ENCODE measurements at places on chromosomes 11 and 22.

- H3K27ac ChIP-seq: no peak overlapping the region
- H3K27me3 ChIP-seq: no peaks in the 10 kb centered on the region
- H3K4me1 ChIP-seq: peaks cover 3% of the 10 kb centered on the region
- no peak overlapping the region for H3K4me3 ChIP-seq
- peaks cover 4% of the 10 kb centered on the region for H3K36me3 ChIP-seq
Measured at GRCh38 chr11:75919525-75919924, 104.5 kb downstream of the UVRAG start.

DNA sequence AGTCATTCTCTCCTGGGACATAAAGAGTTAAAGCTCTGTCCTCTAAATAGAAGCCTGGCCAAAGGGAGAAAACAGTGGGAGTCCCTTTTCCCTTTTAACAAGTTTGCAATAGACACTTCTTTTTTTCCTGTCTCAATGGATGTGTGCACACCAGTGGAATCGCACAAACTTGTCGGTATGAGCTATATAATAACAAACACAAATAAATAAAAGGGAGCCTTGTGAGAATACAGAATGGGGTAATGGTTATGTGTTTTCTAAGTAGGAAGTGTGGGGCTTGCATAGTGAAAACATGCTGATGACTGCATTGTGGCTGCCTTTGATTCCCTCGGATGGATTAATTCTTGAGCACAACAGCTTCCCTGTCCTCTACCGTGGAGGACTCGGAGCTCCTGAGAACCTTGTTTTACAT lies 131.9 kb downstream of the WNT7B start:
- H3K4me1 ChIP-seq: no peaks in the 10 kb centered on the region
- no peak overlapping the region for H3K4me3 ChIP-seq
- DNase-seq: no peak
- no peak overlapping the region for H3K27ac ChIP-seq

DNA sequence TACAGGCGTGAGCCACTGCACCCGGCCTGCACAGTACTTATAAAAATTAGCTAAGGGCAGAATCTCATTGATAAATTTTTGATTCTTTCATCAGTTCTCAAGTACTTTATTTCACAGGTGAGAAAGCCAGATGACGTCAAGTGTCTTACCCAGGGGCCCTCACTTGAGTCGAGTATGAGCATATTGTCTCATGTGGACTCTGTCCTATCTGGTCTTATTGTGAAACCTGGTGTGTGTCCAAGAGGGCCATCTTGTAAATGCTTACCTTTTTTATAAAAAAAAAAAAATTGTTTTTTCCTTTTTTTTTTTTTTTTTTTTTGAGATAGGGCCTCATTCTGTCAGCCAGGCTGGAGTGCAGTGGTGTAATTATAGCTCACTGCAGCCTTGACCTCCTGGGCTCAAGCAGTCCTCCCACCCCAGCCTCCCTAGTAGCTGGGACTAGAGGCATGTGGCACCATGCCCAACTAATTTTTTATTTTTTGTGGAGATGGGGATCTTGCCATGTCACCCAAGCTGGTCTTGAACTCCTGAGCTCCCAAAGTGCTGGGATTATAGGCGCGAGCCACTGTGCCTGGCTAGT lies 6.0 kb downstream of the ACO2 start:
- H3K36me3 ChIP-seq: peaks cover 41% of the 10 kb centered on the region
- DNase-seq: no peak
- peaks cover 16% of the 10 kb centered on the region for H3K4me1 ChIP-seq
- H3K27ac ChIP-seq: no peak overlapping the region
- no peak overlapping the region for H3K4me3 ChIP-seq

DNA sequence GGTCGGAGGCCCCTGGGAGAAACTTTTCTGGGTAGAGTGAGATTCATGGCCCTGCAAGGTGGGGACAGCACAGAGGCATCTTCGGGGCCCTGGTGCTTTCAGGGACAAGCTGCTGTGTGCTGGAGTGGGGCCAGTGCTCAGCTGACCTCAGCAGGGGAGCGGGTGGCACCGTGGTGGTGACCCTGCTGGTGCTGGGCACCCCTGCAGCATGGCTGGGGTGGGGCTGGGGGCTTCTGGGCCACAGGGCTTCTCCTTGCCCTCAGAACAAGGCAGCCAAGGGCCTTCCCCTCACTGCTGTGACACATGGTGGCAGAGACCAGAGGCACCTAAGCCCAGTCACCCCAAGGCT lies 24.9 kb upstream of the GNB1L start:
- no peaks in the 10 kb centered on the region for H3K4me1 ChIP-seq
- H3K27me3 ChIP-seq: no peaks in the 10 kb centered on the region
- H3K4me3 ChIP-seq: no peak overlapping the region
- no peak overlapping the region for H3K27ac ChIP-seq
- H3K36me3 ChIP-seq: peaks cover 3% of the 10 kb centered on the region

DNA sequence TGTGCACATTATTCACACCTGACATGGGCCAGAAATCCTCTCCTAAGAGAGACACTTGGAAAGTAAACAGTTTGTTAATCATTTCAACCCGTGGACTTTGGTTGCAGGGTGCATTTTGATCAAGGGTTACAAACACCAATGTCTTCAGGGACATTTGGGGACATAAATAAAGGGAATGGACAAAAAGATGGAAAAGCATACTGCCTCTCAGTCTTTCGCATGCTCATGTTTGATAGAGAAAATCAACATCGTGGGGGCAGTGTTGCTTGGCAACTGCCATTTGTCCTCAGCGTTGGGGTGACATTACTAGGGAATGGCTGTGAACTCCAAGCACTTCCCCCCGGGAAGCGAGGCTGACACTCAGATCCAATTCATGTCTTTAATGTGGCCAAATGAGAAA lies 114.7 kb upstream of the OR4B1 start:
- H3K4me3 ChIP-seq: no peak overlapping the region
- no peak for DNase-seq
- peaks cover 12% of the 10 kb centered on the region for H3K36me3 ChIP-seq
- H3K27ac ChIP-seq: peak overlapping the region; percentile 66
- peaks cover 43% of the 10 kb centered on the region for H3K4me1 ChIP-seq

- no peak overlapping the region for H3K27ac ChIP-seq
- no peak for DNase-seq
- H3K36me3 ChIP-seq: peaks cover 3% of the 10 kb centered on the region
- H3K27me3 ChIP-seq: no peaks in the 10 kb centered on the region
- H3K4me3 ChIP-seq: no peak overlapping the region
Measured at GRCh38 chr11:1237128-1237580, 14.3 kb downstream of the MUC5B start.

DNA sequence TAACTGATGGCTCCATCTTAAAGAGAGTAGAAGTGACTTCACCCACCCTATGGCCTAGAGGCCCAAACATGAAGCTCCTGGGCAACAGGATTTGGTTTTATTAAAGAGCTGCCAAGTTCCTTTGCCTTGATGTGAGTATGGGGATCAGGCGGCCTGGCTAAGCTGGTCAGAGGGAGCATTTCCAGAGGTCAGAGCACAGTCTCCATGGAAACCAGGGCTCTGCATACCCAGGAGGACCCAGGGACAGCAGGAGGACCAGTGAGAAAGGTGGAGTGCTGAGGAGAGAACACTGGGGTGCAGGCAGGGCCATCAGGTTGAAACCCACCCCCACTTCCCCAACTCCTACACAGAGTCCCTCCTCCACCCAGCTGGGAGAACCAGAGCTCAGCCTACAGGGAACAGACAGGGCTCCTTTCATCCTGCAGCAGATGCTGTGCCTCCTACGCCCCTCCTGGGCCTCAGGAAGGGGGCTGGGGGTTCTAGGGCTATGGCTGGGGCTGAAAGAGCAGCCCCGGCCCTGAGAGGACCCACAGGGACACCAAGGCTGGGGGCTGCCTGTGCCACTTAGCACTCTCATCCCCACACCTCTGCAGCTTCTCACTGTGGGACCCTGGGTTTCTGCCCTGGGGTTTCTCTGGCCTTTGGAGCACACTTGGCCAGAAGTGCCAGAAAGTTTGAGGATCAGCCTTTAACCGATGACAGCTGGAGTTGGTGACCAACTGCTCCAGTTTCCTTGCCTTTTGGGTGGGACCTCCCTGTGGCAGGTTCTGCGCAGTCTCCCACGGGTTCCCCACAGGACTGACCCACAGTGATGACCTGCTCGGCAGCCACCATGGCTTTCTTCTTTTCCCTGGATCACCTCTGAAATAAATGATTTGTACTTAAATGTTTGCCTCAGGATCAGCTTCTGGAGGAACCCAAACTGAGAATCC lies 13.8 kb upstream of the P2RY6 start:
- H3K36me3 ChIP-seq: no peaks in the 10 kb centered on the region
- peaks cover 15% of the 10 kb centered on the region for H3K27me3 ChIP-seq
- no peak for DNase-seq
- H3K4me1 ChIP-seq: no peaks in the 10 kb centered on the region
- no peak overlapping the region for H3K27ac ChIP-seq

DNA sequence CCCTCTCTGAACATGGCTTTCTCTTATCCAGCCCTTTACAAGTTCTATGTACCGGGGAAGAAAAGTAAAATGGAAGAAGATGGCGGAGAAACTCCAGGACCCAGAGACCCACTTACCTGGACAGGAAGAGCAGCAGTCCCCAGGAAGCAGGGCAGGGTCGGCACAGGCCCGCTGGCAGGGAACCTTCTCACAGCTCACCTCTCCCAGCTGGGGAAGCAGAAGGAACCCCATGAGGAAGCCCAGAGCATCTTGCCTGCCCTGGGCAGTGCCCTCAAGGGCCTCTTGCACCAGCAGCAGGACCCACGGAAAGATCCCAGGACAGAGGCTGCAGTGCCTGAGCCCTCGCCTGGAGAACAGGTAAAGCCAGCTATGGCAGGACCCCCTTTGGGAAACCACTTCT lies 23.4 kb downstream of the PGA5 start:
- H3K4me1 ChIP-seq: no peaks in the 10 kb centered on the region
- peaks cover 5% of the 10 kb centered on the region for H3K27me3 ChIP-seq
- no peak for DNase-seq
- no peaks in the 10 kb centered on the region for H3K36me3 ChIP-seq
- H3K4me3 ChIP-seq: no peak overlapping the region

- H3K36me3 ChIP-seq: peaks cover 10% of the 10 kb centered on the region
- DNase-seq: no peak
- H3K4me1 ChIP-seq: peaks cover 34% of the 10 kb centered on the region
- no peak overlapping the region for H3K4me3 ChIP-seq
- no peak overlapping the region for H3K27ac ChIP-seq
- H3K27me3 ChIP-seq: no peaks in the 10 kb centered on the region
Measured at GRCh38 chr11:71948314-71949027, 19.6 kb downstream of the RNF121 start.

DNA sequence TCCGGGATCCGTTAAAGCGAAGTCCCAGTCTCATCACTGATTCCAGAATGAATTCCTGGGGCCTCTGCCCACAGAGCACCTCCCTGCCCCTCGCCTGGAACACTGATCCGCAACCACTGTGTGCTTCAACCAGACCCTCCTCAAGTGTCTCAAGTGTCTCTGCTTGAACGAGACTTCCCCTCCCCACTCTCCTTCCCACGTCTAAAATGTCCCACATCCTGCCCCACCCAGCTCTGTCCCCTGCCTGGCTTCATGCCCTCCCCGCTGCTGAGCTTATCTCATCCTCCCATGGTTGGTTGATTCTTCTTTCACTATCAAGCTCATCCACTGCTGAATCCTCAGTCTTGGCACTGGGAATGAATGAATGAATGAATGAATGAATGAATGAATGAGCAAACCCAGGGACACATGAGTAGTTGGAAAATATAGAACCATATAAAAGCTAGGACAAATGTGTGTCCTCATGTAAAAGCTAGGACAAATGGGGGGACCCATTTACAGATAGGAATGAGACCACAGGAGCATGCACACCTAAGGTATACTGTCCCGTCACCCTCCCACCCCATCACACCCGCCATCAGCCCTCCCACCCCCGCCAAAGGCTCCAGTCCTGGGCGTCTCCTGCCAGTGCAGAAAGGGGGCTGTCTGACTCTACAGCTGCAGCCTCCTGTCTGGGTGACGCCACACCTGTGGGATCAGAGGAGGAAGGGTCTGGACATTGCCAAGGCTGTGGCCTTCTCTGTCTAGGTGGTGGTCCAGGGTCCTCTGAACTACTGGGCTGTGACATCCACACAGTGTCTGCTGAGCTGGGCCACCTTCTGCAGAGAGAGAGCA lies 71.4 kb upstream of the LINC01488 start:
- no peaks in the 10 kb centered on the region for H3K36me3 ChIP-seq
- H3K4me3 ChIP-seq: no peak overlapping the region
- H3K27me3 ChIP-seq: peaks cover 47% of the 10 kb centered on the region
- DNase-seq: no peak
- H3K4me1 ChIP-seq: peaks cover 5% of the 10 kb centered on the region

GRCh38 chr11:44797886-44798606 lies 71.3 kb downstream of the TSPAN18 start:
- no peaks in the 10 kb centered on the region for H3K4me1 ChIP-seq
- H3K27me3 ChIP-seq: peaks cover 13% of the 10 kb centered on the region
- H3K36me3 ChIP-seq: peaks cover 2% of the 10 kb centered on the region
- no peak overlapping the region for H3K27ac ChIP-seq
- DNase-seq: no peak

GRCh38 chr11:14503023-14503422 lies 3.4 kb upstream of the COPB1 start:
- peaks cover 72% of the 10 kb centered on the region for H3K36me3 ChIP-seq
- peaks cover 8% of the 10 kb centered on the region for H3K4me1 ChIP-seq
- no peaks in the 10 kb centered on the region for H3K27me3 ChIP-seq
